Omental fat pad (tissue), 4 donors: ENCODE measurements at places on chromosomes 3 and 15. TPM values are rescaled to one million over a fixed set of nuclear protein-coding genes. Genes with fewer than 3 reads are reported as not detected.

Gene CRABP1
- 1.6 TPM for total RNA-seq

Gene RASGRP1
- total RNA-seq: 0.79 TPM

DNA sequence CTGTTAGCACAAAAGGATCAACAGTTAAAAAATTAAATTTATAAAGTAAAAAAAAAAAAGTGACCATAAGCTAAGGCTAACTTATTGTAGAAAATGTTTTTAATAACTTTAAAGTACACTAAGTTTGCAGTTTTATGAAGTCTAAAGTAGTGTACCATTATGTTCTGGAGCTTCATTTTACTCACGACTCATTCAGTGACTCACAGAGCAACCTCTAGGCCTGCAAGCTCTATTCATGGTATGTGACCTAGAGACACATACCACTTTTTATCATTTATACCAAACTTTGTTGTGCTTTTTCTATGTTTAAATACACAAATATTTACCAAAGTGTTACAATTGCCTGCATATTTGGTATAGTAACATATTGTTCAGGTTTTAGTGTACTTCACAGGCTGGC lies 1552.3 kb downstream of the OTOL1 start:
- no peak for DNase-seq

Gene ADGRG7
- not detected for total RNA-seq
